ENCODE measurements at places on chromosomes 5 and 9.
A peak's percentile ranks its signal among the peaks of the same experiment; 100 is the strongest.

- DNase-seq = no peak
Measured at GRCh38 chr9:106383072-106383471, 479.9 kb upstream of the ZNF462 start.

GRCh38 chr9:133306242-133307204, 29.5 kb downstream of the SURF6 start:
- no peak for DNase-seq

- no peak for DNase-seq
Measured at GRCh38 chr9:76049341-76049740, 158.9 kb downstream of the PCSK5 start.

DNA sequence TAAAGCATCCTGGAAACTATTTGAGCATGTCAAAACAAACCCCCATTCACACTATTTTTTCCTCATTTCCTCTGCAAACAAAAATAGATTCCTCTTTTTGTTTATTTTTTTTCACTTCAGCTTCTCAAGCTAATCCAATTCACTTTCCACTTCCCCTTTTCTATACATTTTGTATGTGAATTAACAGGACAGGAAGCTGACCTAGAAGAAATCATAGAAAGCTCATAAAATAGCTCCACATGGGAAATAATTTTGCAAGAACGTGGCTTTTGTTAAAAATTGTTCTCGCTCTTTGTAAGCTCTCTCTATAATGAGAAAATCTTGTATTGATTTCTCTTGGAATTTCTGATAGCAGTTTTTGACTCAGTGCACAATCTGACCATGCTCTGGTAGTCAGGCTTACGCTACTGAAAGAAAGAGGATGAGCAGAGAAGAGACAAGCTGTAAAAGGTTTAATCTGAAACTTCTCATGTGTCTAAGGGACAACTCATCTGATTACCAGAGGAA, 215.8 kb downstream of the ADAMTS12 start:
- no peak for DNase-seq

GRCh38 chr5:16774806-16775205, 158.0 kb upstream of the RETREG1 start:
- no peak for DNase-seq

GRCh38 chr5:134130239-134130945, 15.9 kb downstream of the TCF7 start:
- peak; percentile 31 for DNase-seq

DNA sequence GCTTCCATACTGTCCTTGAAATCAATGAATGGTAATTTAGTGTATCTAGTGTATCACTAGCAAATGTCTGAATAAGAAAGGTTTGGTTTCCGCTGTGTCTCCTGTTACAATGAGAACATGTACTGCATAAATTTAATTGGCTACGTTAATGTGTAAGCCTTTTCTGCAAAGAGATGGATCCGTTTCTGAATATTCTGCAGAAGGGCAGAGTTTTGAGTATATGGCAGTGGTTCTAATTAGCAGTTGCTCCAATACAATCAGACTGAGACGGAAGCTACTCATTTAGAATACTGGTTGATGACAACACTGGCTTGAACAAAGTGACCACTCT, 555 bp upstream of the PCDHGC4 start:
- DNase-seq = no peak

DNA sequence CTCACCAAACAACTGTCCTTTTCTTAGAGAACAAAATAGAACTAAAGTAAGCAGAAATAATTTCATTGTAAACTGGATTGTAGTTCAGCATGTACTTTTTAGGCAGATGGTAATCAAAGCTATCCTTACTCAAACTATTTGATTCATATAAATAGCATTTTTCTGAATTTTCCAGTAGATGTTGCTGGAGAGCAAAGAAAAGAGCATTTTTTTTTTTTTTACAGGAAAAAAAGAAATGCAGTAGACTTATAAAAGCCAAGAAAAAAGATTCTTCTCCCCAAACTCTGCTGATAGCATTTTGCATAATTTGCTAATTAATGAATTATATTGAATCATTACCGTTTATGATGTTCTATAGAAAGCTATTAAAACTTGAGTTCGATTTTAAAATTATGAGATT, 715.3 kb upstream of the WWC1 start:
- DNase-seq = no peak

- DNase-seq = peak; percentile 67
Measured at GRCh38 chr5:6820851-6821479, 107.7 kb downstream of the TENT4A start.

DNA sequence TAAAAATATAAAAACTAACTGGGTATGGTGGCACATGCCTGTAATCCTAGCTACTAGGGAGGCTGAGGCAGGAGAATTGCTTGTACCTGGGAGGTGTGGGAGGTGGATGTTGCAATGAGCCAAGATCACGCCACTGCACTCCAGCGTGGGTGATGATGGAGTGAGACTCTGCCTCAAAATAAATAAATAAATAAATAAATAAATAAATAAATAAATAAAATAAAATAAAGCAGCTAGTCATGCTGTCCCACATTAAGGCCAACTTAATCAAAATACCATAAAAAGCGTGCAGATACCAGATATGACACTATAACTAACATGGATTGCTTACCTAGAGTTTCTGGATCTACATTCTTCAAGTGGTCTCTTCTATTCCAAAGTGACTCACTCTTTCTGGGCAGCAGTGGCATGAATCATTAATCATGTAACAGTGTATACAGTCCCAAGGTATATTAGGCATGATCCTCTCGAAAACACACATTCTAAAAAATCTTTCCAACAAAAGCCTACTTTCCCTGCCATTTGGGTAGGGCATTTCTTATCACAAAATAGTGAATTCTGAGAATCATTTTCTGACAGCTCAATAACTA, 187.1 kb downstream of the ELAVL2 start:
- no peak for DNase-seq

DNA sequence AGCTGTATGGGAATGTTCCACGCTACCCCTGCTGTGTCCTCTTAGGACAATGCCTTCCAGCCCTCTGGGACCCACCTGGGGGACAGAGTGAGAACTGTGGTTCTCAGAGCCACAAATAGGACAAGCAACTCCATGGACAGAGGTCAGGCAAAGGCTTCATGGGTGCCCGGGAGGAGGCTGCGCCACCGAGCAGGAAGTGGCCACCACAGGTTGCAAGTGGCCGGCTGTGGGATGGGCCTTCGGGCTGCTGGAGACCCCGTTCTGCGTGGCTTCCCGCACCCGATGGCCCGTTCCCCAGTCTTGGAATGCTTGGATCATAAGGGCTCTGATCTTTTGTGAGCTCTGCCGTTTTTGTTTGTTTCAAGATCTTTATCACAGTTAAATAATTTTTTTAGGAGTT, 118.8 kb downstream of the BOD1 start:
- no peak for DNase-seq

- DNase-seq = no peak
Measured at GRCh38 chr9:31153250-31153840, 1231.1 kb upstream of the ACO1 start.

GRCh38 chr5:65823845-65824445, 101.9 kb downstream of the NLN start:
- DNase-seq = no peak

DNA sequence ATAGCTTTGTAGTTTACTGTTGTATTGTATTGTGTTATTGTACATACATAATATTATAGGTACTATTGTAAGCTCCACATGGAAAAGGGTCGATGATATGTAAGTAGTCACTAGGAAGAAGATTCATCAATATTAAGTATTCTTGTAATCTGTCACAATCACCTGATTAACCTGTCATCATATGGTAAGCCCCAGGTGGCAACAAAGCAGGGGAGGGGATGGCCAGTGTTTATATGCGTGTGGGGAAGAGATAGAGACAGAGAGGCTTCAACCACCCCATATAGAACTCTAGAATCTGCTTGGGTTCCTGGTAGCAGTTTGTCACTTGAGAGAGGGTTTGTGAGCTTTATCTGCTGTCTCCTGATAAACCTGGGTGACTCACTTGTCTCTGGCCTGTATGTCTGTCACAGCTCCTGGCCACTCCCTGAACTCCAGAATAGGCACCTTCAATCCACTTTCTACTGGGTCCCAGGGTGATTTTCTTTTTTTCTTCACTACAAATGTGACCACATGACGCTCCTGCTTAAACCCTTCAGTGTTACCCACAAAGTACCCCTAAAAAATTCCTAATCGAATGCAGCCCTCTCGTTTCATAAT, 48.9 kb upstream of the CPEB4 start:
- DNase-seq = no peak

DNA sequence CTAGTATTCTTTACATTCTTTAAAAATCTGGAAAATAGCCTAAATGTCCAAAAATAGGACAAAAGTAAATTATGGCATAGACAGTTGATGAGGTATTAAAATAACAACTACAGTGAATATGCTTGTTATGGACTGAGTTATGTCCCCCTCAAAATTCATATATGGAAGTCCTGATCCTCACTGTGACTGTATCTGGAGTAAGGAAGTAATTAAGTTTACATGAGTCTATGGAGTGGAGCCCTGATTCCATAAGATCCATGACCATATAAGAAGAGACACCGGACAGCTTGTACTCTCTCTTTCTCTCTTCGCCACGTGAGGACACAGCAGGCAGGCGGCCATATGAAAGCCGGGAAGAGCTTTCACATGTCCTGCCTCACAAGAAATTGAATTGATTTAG, 28.6 kb upstream of the C5orf58 start:
- DNase-seq = no peak

DNA sequence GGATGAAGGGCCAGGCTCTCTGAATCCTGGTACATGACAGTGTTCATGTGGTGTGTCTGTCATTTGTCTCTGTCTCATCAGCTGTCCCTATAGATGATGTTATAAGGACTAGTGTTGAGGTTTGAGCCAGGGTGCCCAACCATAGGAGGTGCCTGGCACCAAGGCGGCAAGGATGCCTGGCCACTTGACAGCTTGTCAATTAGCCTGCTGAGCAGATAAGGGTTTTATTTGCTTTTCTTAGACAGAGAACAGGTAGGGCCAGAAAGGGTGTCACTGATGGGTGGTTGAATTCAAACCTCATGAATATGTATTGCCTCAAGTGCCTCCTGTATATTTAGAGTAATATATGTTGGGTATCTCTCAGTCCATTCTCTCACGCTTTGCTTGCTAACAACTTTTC, 30.1 kb upstream of the AUH start:
- DNase-seq = no peak

All from activated naive CD8-positive, alpha-beta T cell treated with anti-CD3 and anti-CD28 coated beads, Interleukin-2, amount 10 ng/mL, durations not matched to agents 7 days and 5 days (primary cell).